ENCODE measurements at places on chromosomes 3 and 15. TPM values are rescaled to one million over a fixed set of nuclear protein-coding genes. Genes with fewer than 3 reads are reported as not detected.

DNA sequence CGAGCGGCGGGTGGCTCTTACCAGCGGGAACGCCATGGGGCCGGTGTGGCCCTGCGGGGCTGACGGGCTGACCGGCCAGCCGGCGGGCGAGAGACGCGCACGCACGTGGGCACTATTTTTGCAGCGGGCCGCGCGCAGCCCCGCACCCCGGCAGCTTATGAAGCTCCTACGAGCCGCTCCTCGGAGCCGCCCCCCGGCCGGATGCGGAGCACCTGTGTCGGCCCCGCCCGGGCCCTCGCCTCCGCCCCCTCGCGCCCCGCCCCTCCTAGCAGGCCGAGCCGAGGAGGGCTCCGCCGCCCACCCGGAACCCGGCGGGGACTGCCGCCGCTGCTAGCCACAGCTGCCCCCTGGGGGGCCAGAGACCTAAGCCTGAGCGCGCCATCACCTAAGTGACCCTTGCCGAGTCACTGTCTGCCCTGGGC lies 683 bp upstream of the CPEB1 start:
- no peak for DNase-seq

Gene GNAT1
- polyA plus RNA-seq = not detected

GRCh38 chr15:33710748-33711147 lies 257.5 kb upstream of the CHRM5 start:
- no peak for DNase-seq

DNA sequence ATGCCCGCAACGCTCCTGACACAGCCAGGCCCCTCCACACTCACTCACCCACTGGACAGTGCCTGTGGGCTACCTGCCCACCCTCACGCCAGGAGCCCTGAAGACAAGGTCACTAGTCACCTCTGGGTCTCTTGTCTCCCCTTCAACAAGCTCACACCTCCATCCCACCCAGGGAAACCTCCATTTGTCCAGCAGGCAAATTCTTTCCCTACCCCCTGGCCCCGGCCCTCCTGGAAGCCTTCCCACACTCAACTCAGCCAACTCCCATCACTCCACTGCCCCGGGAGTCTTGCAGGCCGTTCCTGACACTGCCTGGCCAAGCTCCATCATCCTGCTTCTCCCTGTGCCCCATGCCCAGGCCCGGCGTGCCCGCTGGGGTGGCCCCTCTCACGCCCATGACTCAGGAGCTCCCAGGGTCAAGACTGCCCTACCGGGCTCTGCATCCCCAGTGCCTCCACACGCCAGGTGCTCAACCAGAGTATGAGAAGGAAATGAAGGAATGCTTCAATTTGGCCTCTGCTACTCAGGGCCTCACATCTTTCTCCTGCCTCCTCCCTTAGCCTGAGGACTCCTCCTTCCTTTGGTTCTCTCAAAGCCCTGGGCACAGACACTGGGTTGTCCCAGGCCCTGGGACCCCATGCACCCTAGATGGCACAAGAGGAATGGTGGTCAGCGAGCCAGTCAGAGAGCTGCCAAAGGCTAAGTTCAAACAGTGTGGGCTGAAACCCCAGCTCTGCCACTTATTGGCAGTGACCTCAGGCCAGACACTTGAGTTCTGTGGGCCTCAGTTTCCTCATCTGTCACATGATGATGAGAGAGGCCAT lies 88.6 kb downstream of the SEC22A start:
- DNase-seq = no peak

GRCh38 chr3:107683447-107683846 lies 160.7 kb downstream of the BBX start:
- no peak for DNase-seq

DNA sequence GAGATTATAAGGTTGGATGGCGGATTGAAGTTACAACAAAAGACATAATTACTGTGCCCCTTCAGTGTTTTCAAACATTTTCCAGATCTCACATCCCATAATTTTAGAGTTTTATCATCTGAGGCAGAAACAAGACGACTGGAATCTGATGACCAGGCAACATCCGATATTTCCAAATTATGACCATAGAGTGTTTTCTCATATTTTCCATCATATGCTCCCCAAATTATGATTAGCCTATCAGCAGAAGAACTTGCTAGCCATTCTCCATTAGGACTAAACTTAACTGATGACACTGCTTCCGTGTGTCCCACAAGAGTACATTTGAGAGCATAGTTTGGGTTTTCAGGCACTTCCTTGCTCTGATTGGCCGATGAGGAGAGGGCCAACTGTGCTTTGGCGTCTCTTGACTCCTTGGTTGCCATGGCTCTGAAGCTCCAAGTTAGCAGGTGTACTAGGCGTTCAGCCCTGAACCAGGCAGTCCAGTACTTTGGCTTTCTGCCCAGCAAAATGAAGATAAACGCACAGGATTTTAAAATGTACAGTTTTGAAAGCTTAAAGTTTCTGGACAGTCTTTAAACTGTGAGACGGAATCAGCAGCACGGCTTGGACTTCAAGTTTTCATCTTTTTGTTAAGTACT lies 638 bp downstream of the WDR5B start:
- DNase-seq = no peak

Gene CNTN4
- 9.0 TPM for polyA plus RNA-seq

GRCh38 chr3:128674161-128674784 lies 23.7 kb upstream of the RPN1 start:
- no peak for DNase-seq

Gene BDH1
- 4.1 TPM for polyA plus RNA-seq

DNA sequence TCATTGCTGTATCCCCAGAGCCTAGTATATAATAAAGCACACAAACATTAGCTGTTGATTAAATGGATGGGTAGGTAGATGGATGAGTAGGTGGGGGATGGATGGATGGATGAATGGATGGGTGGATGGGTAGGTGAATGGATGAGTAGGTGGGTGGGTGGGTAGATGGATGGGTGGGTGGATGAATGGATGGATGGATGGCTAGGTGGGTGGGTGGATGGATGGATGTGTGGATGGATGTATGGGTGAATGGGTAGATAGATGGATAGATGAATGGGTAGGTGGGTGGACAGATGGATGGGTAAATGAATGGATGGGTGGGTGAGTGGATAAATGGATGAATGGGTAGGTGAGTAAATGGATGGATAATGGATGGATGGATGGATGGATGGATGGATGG lies 30.2 kb upstream of the NSMCE3 start:
- DNase-seq = no peak

- no peak for DNase-seq
Observed at GRCh38 chr3:70800951-70801350, 488.5 kb upstream of the MDFIC2 start.

DNA sequence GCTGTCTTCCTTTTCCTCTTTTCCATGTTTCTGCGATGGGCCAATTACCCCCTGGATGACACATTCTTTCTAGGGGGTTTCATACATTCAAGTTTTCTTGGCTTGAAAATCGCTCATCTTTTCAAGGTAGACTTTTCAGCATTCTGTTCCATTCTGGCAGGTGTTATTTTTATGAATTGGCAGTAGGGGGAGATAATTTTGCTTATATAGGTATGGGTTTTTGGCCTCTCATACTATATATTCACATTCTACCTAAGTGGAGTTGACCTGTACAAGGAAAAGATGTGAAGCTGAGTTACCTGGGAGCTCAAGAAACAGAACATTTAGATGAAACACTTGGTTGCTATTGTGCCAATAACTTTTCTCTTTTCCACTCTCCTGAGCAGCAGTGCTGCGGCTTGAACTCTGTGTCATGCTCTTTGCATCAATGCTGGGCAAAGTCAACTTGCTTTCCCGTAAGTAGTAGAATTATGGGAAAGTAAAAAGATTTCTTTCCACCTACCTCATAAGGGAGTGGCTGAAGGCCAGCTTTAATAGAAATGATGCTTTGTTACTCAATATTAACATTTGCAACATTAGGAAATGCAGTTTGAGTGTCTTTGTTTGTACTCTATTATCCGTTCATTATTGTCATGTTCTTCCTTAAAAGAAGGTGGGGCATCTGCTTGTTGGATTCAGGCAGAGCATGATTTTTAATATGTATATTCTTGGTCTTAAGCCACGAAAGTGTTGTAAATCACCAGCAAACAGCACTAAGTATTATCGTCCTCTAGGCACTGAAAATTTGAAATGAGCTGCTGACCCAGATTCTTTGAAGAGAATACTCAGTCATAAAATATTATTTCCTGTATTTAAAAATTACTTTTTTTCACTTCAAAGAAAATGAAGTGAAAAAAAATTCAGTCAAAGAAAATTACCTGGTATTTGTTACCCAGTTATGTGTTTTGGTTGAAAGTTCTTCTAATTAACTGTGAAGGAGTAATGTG lies 27.7 kb upstream of the MFSD1 start:
- no peak for DNase-seq

GRCh38 chr3:29215948-29216347 lies 64.9 kb upstream of the RBMS3 start:
- DNase-seq = no peak

DNA sequence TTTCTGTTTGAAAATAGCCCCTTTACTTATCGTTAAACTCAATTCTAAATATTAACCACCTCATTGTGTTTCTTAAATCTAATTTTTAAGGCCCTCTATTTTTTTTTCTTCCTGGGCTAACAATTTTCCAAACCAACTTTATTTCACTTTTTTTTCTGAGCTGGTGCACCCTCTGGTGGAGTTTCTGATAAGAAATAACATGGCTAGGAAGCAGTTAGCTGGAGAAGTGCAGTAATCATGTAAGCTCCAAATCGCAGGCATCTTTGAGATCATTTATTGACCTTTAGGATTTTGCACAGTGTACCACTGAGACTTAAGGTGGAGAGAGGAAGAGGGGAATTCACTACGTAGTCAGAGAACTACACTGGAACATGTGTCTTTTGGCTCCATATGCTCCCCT lies 6.4 kb downstream of the TMEM207 start:
- DNase-seq = no peak

DNA sequence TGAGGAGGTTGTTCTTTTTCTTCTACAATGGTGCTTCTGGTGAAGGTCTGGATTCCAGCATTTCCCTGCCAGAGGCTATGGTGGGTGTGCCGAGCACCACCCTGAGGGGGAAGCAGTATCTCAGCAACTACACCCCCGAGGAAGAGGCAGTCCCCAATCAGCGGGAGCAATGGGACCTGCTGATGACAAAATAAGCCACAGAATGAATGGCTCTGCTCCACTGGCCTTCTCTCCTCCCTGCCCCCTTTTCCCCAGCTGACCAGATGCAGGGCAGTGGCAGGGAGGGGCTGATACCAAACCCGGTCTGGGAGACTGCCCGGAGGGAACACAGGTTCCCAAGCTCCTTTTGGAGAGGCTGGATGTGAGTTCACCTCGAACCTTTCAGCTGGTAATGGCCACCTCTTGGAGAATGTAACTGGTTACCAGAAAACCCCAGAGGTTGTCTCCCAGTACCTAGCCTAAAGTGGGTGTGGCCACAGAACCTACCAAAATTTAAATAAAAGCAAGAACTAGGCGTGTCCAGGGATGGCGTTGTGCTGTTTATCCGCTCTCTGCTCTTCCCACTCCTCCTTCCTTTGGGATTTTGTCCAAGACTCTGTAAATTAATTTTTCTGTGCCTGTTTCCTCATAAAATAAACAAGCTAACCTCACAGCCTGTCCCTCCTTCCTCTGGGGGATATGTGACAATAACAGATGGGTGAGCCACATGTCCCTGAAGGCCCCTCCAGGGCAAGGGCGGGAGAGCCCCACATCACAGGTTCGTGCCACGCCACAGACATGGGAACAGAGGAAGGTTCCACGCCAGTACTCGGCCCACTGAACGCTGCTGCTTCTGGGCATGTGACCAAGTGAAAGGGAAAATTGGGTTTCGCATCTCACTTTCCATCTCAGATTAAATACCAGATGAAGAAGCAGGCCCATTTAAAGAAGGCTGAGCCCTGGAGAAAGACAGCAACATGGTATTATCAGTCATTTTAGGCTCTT lies 35.1 kb upstream of the SPTBN5 start:
- DNase-seq = no peak

DNA sequence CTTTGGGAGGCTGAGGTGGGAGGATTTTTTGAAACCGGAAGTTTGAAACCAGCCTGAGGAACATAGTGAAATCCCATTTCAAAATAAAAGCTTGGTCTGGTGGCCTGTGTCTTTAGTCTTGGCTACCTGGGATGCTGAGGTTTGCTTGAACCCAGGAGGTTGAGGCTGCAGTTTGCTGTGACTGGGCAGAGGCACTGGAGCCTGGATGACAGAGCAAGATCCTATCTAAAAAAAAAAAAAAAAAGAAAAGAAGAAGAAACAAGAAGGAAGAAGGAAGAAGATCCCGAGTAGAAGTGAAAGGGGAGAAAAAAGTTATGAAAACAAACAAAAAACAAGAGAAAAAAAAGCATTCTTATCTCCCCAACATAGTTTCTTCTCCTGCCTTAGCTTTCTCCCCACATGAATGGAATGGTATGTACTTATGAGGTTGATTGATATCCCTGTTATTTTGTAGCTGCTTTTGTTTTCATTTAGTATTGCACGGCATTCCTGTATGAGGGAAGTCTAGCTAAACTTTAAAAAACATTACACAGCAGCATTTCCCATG lies 42.4 kb downstream of the TMEM40 start:
- DNase-seq = no peak

DNA sequence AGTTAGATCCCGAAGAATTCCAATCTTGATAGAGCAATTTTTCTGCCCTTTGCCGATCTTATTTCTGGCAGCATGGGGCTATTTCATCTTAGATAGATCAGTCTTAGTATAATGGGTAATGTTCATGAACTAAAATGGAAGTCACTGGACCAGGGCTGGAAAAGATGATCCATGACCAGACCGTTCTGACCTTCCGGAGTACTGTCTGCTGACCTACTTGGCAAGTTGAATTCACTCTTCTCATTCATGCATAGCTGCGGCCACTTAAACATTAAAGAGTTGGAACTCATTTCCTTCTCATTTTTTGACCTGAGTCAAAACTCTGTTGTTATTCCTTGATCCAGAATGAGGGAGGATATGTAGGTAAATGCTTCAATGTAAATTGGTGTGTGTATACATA lies 32.5 kb downstream of the GMNC start:
- DNase-seq = no peak

Gene MAP1A
- polyA plus RNA-seq = 28.3 TPM

DNA sequence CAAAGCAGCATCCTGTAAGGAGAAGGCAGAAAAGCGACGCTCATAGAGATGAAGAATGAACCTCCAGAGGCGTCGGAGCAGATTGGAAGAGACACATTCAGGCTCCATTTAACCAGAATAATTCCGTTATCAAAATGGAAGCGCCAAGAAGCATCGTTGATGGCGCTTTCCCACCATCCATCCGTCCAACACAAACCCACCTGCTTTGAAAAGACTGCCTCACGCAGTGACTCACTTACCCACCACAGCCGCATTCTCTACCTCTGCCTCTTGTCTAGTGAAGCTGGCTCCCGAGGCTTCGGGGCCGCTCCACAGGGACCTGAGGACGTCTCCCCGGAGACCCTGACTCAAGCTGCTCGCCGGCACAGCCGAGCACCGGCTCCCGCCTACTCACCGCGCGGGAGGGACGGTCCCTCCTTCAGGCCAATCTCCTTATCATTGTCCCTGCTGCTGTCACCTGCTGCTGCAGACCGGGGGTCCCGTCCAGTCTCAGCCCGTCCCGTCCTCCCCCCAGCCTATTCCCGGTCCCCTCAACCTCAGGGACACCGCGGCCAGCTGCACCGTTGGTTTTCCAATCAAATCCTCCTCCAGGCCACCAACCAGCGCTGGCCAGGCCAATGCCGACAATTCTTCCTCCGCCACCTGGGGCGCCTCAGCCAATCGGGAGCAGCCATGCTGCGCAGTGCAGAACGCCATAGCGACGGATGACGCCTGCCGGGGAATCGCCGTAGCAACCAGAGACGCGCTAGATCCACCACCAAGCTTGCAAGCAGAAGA lies at the start of gene NEK10:
Gene NEK10, minus strand, starts transcription at position 553 of the 777 bp plus-strand sequence. CDS start 16,501 bp downstream, outside the sequence.
- DNase-seq = peak; percentile 65

GRCh38 chr3:75192146-75192616 lies 471.9 kb upstream of the FRG2C start:
- DNase-seq = no peak

GRCh38 chr3:72042397-72043203 lies 257.7 kb upstream of the PROK2 start:
- no peak for DNase-seq

- DNase-seq = no peak
Observed at GRCh38 chr3:189720736-189721417, 89.7 kb downstream of the TP63 start.
